ENCODE measurements at places on chromosomes 3 and 15. TPM values are rescaled to one million over a fixed set of nuclear protein-coding genes. Genes with fewer than 3 reads are reported as not detected.

GRCh38 chr3:63387568-63387967 is 109.5 kb downstream of the SYNPR start:
- no peak for DNase-seq

GRCh38 chr3:81651139-81651538 is 110.3 kb downstream of the GBE1 start:
- no peak for DNase-seq

- no peak for DNase-seq
Observed at GRCh38 chr15:88419830-88420229, 47.4 kb downstream of the MRPL46 start.

Gene FETUB
- not detected for total RNA-seq

Gene PRICKLE2
- 24.7 TPM for total RNA-seq

DNA sequence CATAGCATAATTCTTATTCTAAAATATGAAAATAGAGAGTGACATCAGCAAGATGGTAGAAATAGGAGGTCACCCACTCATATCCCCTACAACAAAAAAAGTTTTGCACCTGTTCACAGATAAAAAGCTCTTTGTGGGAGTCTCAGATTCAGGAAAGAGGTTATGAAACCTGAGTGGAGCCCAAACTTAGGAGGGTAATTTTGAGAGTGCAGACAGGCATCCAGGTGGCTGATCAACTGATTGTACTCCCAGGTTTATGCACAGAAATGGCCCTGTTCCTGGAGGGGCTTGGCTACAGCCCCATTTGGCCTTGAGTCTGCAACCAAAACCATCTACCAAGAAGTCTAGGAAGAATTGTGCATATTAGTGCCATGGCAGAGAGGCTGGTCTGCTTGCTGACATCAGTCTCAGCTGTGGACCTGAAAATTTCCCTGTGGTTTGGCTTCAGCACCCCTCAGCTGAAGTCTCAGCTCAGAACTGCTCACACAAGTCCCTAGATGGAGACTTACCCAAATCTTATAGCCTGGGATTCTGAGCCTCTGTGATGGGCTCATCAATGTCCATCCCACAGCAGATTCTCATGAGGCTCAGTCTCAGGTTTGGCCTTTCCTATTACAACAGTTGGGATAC is 291.6 kb downstream of the IL20RB start:
- DNase-seq = no peak

Gene LIPH
- total RNA-seq = 6.9 TPM

- no peak for DNase-seq
Observed at GRCh38 chr3:15492847-15493360, 28.6 kb downstream of the COLQ start.

Gene PRR20G
- total RNA-seq = not detected

Gene ACKR4
- 12.8 TPM for total RNA-seq

GRCh38 chr15:69755551-69756310 is 303.1 kb downstream of the RPLP1 start:
- no peak for DNase-seq

GRCh38 chr3:17901893-17902292 is 159.5 kb upstream of the TBC1D5 start:
- DNase-seq = no peak

- DNase-seq = no peak
Observed at GRCh38 chr3:72485641-72486040, 362.6 kb downstream of the SHQ1 start.

DNA sequence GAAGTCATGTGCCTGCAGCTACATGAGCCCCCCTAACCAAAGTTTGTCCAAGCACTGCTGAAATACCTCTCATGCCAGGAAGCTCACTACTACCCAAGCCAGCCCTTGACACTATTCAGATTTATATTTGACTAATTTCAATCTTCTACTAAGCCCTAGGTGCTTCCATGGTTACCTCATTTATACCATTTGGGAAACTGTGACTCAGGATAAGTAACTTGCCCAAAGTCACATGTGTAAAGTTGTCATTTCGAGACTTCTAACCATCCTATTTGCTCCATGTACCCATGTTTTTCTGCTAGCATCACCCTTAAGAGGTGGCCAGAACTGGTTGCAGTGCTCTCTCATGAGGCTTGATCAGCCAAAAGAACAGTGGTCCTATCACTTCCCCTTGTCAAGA is 20.7 kb upstream of the TIMP4 start:
- no peak for DNase-seq

Gene PLA2G4D
- not detected for total RNA-seq

- DNase-seq = no peak
Observed at GRCh38 chr3:126488886-126489569, 13.3 kb upstream of the ZXDC start.

DNA sequence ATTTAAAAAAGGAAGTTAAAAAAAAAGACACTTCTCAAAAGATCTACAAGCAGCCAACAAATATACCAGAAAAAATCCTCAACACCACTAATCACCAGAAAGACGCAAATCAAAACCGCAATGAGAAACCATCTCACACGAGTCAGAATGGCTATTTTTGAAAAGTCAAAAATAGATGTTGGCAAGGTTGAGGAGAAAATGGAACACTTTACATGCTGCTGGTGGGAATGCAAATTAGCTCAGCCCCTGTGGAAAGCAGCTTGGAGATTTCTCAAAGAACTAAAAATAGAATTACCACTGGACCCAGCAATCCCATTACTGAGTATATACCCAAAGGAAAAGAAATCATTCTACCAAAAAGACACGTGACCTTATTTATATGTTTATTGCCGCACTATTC is 574.7 kb upstream of the ADAMTS9 start:
- no peak for DNase-seq

GRCh38 chr3:135106445-135106844 is 311.4 kb downstream of the EPHB1 start:
- no peak for DNase-seq

Gene SH3GL3
- total RNA-seq = not detected

- DNase-seq = peak; percentile 86
Observed at GRCh38 chr15:44662478-44663409, 718 bp downstream of the SPG11 start.

Gene SCAPER
- total RNA-seq = 78.1 TPM

DNA sequence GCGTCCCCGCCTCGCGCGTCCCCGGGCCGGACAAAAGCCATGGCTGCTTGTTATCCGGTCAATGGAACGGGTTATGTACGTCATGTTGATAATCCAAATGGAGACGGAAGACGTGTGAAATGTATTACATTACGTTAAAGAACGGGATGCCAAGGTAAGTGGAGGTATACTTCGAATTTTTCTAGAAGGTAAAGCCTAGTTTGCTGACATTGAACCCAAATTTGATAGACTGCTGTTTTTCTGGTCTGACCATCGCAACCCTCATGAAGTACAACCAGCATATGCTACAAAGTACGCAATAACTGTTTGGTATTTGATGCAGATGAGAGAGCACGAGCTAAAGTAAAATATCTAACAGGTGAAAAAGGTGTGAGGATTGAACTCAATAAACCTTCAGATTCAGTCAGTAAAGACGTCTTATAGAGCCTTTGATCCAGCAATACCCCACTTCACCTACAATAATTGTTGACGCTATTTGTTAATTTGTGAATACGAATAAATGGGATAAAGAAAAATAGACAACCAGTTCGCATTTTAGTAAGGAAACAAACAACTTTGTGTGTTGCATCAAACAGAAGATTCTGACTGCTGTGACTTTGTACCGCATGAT is 19.8 kb downstream of the WDR73 start:
- no peak for DNase-seq

DNA sequence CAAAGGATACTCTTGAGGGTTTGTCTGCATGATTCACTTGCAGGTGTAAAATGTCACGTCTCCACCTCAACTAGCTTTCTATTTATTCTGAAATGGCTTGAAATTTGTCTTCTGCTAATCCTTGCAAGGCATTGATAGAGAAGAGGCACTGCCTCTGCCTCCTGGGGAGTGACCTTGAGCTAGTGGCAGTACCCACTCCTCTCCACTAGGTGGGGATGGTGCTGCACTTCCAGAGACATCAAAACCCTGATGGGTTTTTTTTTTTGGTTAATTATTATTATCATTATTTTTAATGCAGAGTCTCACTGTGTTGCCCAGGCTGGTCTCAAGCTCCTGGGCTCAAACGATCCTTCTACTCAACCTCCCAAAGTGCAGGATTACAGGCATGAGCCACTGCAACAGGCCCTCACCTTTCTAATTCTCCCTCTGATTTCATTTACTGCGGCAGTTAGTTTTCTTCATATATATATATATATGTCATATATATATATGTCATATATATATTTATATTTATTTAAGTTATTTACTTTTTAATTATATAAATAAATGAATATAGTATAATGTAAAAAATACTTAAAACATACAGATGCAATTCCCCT is 117.6 kb upstream of the EIF1B start:
- DNase-seq = peak; percentile 73

DNA sequence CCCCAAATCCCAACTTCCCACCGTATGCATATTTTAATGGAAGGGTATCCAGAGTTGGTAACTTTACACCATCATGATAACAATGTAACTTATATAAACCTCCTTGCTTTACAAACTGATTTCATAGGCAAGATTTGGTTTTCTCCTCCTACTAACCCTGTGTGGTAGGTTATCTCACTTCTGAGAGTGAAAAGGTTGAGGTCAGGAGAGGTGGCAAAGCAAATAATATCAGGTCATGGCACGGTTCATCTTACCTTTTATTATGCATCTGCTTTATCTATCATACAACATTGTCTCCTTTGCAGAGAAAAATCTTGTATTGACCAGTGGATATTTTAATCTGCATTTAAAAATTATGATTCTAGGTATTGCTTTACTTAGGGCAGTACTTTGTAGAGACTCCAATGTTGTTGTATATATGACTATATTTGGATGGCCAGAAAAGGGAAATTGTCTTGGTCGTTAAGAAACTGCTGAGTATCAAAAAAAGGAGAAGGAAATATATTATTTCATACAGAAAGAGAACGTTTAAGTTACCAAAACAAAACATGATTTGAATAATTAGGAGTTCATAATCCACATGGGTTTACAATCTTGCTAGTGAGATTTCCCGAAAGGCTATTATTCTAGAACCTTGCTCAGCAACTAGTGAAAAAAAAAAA is 30.4 kb downstream of the NFKBIZ start:
- no peak for DNase-seq

DNA sequence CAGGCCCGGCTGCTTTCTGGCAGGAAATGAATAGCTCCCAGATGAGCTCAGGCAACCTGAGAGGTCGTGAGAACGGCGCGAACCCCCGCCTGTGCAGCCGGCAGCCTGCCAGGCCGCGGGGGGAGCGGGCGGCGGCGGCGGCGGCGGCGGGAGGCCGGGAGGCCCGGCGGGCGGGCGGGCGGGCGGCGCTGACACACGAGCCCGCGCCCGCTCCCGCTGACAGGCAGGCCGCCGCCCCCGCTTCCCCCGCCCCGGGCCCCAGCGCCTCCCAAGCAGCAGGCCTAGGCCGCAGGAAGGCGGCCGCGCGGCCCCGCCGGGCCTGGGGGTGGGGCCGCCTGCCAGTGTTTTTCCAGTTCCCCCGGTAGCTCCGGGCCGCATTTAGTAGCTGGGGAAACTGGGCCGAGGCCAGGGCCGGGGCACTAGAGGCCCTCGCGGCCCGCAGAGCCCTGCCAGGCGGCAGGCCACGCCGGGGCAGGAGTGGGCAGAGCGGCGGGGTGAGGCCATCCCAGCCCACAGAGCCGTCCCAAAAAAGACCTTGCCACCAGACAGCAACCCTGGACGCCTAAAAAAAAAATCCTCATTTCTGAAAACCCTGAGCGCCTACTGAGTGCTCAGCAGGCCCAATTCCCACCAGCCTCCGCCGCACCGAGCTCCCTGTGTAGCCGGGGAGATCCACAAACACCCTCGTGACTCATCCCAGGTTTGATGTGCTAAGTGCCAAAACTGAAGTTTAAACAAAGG is 5.6 kb downstream of the HES1 start:
- peak; percentile 95 for DNase-seq
